CD4-positive, alpha-beta T cell treated with Interleukin-17A for 1 hour (primary cell): ENCODE measurements at places on chromosomes 2 and 18.

DNA sequence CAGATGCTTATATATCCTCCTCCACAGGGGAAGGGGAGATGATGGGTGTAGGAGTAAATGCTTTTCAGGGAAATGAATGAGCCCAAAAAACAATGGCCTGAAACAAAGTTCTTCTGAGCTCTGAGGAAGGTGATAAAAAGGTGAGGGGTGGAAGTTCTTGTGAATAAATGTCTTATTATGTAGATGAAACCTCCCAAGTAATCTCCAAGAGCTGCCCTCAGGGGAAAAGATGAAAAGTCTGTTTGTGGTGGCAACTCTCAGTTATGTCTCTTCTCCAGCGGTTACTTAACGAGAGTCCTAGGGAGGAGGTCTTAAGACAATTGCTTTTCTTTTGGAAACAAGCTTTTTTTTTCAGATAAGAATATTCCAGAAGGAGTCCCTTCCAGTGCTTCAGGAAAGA is 115.5 kb upstream of the CHAC2 start:
- no peak for DNase-seq

DNA sequence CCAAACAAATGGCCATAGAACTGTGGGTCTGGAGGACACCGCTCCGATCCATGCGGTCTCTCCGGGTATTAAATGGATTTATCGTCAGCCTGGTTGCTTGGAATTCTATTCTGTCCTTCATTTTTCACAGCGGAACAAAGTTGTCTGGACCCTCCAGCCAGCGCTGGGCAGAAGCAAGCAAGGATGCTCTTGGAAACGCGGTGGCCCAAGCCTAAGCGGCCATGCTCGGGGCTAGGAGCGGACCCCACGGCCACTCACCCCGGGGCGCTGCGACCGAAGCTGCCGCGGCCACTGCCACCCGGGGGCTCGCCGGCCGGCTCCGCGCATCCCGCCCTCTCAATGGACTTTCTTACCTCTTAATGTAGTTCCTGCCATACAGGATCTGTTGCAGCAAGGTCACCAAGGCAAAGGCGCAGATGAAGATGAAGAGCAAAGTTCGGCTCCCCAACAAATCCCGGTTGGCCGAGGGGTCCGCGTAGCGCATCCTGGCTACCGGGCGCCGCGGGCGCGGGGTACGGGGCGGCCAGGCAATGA is 761 bp downstream of the ST8SIA5 start:
- DNase-seq: no peak

DNA sequence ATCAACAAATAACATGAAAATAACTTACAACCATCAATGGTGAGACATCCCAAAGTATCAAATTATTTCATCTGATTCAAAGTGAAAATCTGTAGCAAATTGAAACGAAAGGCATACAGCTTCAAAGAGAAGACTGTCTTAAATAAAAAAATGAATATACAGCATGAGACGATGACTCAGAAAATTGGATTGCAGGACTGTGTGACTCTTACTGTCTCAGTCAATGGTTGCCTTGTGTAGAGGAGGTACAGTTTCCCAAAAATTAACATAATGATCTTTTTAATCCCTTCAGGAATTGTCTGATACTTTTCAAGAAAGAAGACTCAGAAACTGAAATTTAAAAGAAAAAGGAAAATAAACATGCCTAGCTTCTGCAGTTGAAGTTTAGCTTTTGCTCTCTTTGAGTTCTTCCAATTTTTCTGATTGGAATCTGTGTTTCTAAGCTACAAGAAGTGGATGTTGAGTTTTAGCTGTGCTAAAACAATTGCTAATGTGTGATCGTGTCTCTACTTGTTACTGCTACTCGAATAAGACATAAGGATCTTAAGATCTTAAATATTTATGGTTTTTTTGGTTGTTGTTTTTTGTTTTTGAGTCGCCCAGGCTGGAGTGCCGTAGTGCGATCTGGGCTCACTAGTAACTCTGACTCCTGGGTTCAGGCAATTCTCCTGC is 41.1 kb upstream of the EPB41L3 start:
- DNase-seq: no peak

- no peak for DNase-seq
Measured at GRCh38 chr2:22626621-22627020, 758.4 kb upstream of the KLHL29 start.

- DNase-seq: no peak
Measured at GRCh38 chr2:224517963-224518362, 67.2 kb downstream of the CUL3 start.

GRCh38 chr2:117691595-117691994 is 122.9 kb upstream of the DDX18 start:
- DNase-seq: no peak

- no peak for DNase-seq
Measured at GRCh38 chr2:88245109-88245508, 75.0 kb downstream of the THNSL2 start.
